Right cardiac atrium (tissue), 5 donors: ENCODE measurements at places on chromosomes 3 and 15.

DNA sequence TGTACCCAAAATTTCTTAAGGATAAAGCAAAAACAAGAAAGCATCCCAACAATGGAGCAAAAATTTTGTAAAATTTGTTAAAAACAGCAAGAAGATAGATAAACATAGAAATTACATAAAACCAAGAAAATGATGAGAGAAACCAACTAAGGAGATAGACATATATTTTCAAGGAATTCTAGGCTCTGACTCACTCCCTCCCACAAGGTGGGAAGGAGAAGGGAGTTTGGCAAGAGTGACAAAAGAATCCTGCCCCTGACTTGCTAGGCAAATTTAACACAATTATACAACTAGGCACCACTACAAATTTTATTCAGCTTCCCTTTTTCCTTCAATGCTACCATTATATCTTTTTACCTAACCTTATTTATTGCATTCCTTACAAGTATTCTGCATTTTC lies 70.9 kb downstream of the MYO9A start:
- no peak for DNase-seq

- no peak for DNase-seq
Measured at GRCh38 chr15:67067930-67068551, 2.6 kb downstream of the SMAD3 start.

- no peak for DNase-seq
Measured at GRCh38 chr3:170899455-170899854, 9.0 kb downstream of the EIF5A2 start.

GRCh38 chr15:77067691-77068367 lies 3.1 kb downstream of the TSPAN3 start:
- no peak for DNase-seq

GRCh38 chr15:29674661-29675533 lies 147.4 kb downstream of the TJP1 start:
- DNase-seq: peak; percentile 74

GRCh38 chr15:48371550-48371949 lies 40.3 kb downstream of the DUT start:
- DNase-seq: no peak

GRCh38 chr3:193768070-193768394 lies 175.0 kb downstream of the OPA1 start:
- DNase-seq: no peak

GRCh38 chr3:23815879-23816278 lies 10.1 kb downstream of the UBE2E1 start:
- DNase-seq: no peak

DNA sequence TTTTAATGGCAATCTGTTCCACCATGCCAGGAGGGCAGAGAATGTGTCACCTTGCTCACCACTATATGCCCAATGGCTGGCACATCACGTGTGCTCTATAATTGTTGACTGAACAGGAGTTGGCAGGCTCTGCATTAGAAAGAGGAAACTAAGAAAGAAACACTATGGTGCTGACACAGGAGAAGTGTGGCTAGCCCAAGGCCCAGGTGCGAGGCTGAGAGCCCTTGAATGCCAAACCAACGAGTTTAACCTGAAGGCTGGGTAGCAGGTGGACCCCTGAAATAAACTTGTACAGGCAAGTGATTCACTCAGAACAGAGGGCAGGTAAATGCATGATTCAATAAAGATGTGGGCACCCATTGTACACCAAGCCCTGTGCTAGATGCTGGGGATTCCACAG lies 2.4 kb downstream of the CHCHD4 start:
- DNase-seq: no peak

- no peak for DNase-seq
Measured at GRCh38 chr3:57896691-57897090, 111.5 kb upstream of the FLNB start.

DNA sequence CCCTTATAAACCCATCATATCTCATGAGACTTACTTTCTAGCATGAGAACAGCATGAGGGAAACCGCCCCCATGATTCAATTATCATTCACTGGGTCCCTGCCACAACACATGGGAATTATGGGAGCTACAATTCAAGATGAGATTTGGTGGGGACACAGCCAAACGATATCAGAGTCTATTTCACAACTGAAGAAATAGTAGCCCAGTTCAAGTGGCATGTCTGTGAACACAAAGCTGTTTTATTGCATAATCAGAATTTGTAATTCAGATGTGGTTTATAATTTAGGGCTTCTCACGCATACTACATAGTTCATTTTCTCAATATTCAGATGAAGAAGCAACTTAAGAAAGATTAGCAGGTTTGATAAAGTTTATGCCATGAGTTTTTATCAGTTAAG lies 1188.0 kb upstream of the ALCAM start:
- DNase-seq: no peak

- DNase-seq: no peak
Measured at GRCh38 chr3:25537516-25537915, 109.5 kb downstream of the RARB start.

DNA sequence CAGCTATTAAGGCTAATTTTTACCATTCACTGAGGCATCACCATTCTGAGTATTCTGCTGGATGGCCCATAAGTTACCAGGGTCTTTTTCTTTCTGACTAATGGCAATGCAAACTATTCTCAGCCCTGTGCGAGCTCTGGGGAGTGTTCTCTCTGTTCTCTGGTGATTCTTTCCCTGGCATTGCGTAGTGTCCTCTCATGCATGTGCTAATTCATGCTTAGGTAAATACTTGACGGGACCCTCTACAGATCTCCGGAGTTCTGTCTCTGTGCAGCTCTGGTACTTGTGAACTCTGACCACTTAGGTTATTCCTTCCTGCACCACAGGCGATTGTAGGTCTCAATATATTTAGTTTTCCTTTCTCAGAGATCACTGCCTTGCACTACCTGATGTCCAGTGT lies 34.8 kb downstream of the UBE2E1 start:
- DNase-seq: no peak

DNA sequence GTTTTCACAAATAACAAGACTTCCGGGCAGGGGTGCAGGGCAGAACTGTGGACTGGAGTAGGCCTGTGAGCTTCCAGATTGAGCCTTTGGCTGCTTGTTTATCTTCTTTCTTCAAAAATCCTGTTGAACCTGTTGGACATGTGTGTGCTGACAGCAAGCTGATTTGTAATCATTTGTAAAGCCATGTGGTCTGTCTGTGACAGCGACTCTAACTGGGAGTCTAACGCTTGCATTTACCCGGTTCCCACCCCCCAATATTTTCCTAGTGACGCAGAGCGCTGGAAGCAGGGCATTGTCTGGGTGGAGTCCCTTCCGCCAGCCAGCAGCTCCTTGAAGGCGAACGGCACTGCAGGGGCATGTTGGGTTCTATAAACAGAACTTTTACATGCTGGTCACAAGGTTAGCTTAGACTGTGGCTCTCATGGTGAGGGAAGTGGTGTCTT lies 85.7 kb upstream of the MYZAP start:
- DNase-seq: peak; percentile 91

DNA sequence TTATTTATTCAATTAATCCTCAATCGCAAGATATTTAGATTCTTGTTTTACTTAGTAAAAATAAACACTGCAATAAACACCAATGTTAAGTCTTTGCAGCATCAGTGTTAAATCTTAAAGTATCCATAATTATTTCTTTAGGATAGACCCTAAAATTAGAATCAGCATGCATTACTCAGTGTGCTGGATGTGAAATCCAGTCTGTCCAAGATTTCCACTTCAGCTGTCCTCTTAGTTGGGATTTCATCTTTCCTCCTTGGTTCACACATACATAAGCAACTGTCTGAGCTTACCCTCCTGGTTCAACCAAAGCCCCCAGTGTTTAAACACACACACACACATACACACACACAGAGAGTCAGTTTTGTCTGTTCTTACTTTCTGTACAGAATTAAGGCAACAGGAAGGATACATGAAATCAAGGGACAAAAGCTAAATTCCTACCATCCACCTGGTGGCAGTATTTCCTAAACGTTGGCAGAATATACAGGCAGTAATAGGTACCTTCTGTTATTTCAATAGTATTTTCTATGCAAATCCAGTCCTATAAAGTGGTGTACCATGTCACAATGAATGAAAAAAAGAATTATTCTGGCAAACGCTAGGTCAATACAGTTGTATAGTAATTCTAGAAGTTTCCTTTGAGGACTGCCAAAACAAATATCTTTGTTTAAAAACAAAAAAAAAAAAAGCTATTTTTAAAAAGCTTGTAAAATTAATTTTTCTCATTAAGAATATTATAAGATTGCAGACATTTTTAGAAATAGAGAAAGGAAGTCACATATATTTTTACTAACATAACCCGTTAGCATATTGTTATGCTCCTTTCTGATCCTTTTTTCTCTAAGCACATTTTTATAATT lies 27.3 kb upstream of the DMXL2 start:
- no peak for DNase-seq

DNA sequence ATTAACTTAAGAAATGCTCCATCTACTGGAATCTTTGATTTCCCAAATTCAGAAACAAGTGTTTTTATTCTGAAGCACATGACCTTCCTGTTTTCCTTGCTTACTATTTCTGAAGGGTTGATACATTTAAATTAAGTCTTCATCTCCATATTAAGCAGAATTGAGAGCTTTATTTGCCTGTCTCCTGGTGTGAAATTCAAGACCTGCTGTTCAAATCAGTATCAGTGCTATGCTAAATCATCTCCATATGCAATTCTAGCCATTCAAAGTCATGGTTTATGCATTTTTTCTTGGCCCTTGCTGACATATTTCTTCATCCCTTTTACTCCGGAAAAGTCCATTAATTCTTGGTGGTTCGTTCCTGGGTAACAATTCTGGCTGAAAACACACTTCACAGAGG lies 195.4 kb downstream of the ATP8B4 start:
- no peak for DNase-seq

GRCh38 chr3:37072892-37073291 lies 79.6 kb downstream of the MLH1 start:
- no peak for DNase-seq

DNA sequence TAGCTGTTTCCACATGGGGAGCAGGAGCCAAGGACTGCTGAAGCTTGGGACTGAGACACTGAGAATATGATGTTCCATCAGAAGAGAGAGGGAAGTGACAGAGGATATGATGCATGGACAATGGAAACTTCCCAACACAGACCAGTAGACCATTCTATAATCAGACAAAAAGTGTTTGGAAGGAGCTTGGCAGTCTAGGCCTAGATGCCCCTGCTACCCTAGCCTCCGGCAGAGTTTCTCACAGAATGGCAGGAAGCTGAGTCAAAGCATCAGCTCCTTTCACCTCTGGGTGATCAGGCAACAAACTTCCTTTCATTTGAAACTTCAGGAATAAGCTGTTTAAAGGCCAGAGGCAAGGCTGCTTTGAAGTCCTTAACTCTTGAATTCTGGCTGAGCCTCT lies 222.0 kb downstream of the NEK10 start:
- no peak for DNase-seq

GRCh38 chr15:73028831-73029451 lies 23.3 kb upstream of the NEO1 start:
- no peak for DNase-seq

- DNase-seq: no peak
Measured at GRCh38 chr3:106056931-106057330, 188.1 kb upstream of the CBLB start.

DNA sequence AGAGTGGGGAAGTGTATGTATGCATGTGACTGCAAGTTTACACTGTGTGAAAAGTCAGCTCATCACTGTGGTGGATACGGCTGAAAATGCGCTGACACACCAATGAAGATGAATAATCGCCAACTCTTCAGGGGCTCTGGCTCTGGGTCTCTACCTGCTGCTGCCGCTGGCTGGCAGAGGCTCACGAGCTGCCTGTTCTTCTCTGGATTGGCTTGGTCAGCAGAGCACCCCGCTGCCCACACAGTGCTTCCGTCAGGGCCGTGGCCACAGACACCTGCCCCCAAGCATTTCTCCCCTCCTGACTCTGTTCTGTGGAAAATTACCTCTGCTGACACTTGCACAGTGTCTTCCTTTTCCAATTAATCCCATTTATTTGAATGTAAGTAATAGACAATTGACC lies 215.5 kb downstream of the GAP43 start:
- no peak for DNase-seq

GRCh38 chr15:87470923-87471322 lies 785.6 kb downstream of the NTRK3 start:
- DNase-seq: no peak

DNA sequence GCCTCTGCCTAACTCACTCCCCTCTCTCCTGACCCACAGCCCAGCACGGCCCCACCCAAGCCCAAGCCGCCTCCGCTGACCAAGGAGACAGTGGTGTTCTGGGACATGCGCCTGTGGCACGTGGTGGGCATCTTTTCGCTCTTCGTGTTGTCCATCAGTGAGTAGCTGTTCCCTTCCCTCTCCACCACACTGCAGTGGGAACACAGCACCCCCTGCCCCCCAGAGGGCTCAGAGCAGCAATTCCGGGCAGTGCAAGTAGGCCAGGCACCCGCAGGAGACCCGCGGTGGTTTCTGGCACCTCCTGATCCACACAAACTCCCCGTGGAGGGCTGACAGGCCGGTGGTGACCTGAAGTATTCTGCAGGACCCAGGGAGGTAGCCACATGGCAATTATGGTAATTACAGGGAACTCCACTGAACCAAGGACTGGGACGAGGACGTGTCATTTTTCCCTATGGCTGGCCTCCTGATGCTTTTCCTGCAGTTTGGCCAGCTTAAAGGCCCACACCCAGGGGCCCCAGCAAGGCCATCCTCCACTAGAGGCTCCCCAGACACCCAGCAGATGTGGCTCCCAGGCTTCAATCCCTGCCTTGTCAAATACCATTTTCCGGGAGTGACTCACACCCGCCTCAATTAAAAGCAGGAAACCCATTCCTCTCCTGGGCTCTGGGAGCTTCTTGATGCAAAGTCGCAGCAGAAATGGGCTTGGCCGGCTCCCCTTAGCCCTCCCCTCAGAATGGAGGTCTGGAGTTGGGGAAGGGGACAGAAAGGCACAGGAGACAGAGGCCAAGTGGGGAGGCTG lies 4.8 kb downstream of the TMIE start:
- DNase-seq: peak; percentile 48

GRCh38 chr15:42385980-42386700 lies 26.8 kb downstream of the CAPN3 start:
- no peak for DNase-seq

GRCh38 chr3:31189971-31190370 lies 295.5 kb upstream of the GADL1 start:
- DNase-seq: no peak

GRCh38 chr3:81793410-81793809 lies 32.0 kb upstream of the GBE1 start:
- DNase-seq: no peak

- DNase-seq: no peak
Measured at GRCh38 chr15:66389098-66389858, 2.6 kb downstream of the MAP2K1 start.

DNA sequence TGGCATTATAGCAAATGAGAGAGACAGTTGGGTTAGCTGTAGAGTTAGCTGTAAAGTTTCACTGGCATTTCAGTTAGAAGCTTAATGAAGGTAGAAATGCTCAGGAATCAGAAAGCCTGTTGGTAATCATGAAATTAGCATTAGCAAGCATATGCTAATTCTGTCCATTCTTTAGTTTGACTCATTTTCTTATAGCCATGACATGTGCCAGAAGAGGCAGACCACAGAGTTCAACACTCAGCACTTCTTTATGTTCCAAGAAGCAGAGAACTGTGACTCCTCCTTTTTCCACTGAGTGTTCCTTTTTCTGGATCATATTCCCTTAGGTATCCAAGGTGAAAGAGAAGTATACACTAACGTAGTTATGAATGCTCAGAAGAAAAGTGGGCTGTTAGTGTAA lies 276.2 kb upstream of the SGO1 start:
- DNase-seq: no peak

GRCh38 chr3:78801926-78802561 lies 965.8 kb downstream of the ROBO1 start:
- no peak for DNase-seq
